ENCODE measurements at places on chromosomes 13 and 19. TPM values are rescaled to one million over a fixed set of nuclear protein-coding genes. Genes with fewer than 3 reads are reported as not detected.

Gene LGALS4
- total RNA-seq: 0.69 TPM

Gene AZU1
- 0.46 TPM for total RNA-seq

Gene ANGPTL8
- total RNA-seq: not detected

Gene TSC22D1
- total RNA-seq: 211 TPM

Gene MCEMP1
- total RNA-seq: not detected

Gene ZNF607
- 18.0 TPM for total RNA-seq

Measured in diencephalon (tissue), 1 donor.